ENCODE measurements at places on chromosomes 2 and 18.

- no peak for DNase-seq
Observed at GRCh38 chr18:32919799-32920198, 147.0 kb upstream of the KLHL14 start.

- no peak for DNase-seq
Observed at GRCh38 chr18:55073116-55073515, 113.9 kb upstream of the CCDC68 start.

DNA sequence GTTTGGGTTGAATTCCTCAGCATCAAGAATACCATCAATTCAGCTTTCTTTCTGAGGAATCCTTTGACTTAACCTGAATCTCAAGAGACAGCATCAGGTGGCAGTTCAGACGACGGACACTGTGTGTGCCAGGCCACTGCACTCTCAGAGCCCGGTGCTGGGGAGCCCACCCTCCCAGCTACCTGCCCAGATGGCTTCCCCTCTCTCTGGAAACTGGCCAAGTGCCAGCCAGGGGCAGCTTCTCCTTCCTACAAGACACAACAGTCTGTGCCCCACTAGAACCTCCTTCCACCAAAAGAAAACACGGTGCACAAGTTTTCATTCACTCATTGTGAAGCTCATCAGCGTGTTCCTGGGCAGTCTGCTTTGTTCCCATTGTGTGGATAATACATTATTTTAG, 28.5 kb downstream of the MAL start:
- DNase-seq: no peak

GRCh38 chr18:28079883-28080282, 97.0 kb downstream of the CDH2 start:
- no peak for DNase-seq

DNA sequence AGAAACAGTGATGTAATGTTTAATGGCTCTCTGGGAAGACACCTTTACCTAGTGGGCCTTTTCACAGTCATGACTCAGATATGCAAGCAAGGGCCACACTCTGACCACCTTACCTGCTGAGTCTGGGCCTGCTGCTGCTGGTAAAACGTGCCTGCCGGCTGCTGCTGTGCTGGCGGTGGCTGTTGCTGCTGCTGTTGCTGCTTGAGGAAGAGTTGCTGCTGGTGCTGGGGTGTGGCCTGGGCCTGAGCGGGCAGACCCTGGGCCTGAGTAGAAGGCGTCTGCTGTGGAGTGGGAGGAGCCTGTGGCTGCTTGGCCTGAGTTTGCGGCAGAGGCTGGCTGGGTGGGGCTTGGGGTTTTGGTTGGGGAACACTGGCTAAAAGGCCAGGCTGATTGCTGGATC, 81.6 kb upstream of the NFU1 start:
- DNase-seq: no peak

GRCh38 chr2:42839809-42840501, 47.6 kb upstream of the HAAO start:
- DNase-seq: no peak

GRCh38 chr2:191166111-191166755, 15.4 kb upstream of the STAT4 start:
- DNase-seq: no peak

- DNase-seq: no peak
Observed at GRCh38 chr2:223532712-223533111, 69.4 kb downstream of the SCG2 start.

GRCh38 chr2:120243875-120244553, 8.6 kb upstream of the RALB start:
- DNase-seq: no peak

- no peak for DNase-seq
Observed at GRCh38 chr2:226916669-226917068, 80.8 kb downstream of the RHBDD1 start.

DNA sequence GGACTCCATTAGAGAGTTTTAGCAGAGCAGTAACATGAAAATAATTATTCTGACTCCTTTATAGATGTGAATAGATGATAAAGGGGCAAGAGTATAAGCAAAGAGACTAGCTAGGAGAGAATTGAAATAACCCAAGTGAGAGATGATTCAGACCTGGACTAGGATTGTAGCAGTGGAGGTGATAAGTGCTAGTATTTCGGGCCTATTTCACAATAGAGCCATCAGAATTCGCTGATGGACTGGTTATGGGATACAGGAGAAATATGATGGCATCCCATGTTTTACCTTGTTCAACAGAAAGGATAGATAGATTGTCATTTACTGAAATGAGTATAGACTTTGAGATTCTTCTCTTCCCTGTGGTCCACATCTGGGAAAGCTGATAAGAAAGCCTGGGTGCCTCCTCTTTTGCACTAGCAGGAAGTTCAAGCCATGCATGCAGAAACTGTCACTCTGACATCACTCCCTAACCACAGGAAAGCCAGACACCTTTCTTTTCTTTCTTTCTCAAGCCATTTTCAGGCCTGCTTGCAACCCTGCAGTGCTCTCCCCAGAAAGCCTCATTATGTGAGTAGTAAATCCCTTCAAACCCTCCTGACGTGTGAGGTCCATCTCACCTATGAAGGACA, 25.3 kb downstream of the DYNAP start:
- no peak for DNase-seq

- no peak for DNase-seq
Observed at GRCh38 chr2:10059552-10060335, 16.4 kb downstream of the KLF11 start.

- DNase-seq: no peak
Observed at GRCh38 chr18:9516437-9517064, 41.2 kb downstream of the RALBP1 start.

GRCh38 chr2:128306081-128306930, 12.4 kb downstream of the HS6ST1 start:
- DNase-seq: no peak

- no peak for DNase-seq
Observed at GRCh38 chr2:54557211-54557600, 101.1 kb downstream of the SPTBN1 start.

DNA sequence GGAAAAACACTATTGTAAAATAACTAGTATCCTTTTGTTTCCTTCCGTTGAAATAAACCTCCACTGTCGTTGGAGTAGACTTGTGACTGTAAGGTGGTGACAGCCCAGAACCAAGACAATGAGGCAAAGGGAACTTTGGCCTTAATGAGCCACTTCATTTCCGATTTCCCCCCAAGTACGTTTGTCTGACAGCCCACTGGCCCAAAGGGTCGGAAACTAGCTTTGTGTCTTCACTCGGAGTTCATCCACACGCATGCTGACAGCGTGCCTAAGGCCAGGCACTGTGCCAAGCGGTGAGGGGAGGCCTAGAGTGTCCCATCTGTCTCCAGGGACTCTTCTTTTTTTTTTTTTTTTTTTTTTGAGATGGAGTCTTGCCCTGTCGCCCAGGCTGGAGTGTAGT, 21.0 kb downstream of the HJURP start:
- DNase-seq: no peak

- peak; percentile 63 for DNase-seq
Observed at GRCh38 chr2:19021100-19021476, 337.3 kb downstream of the OSR1 start.

GRCh38 chr18:26386441-26386840, 160.2 kb downstream of the TAF4B start:
- no peak for DNase-seq

- no peak for DNase-seq
Observed at GRCh38 chr2:184338771-184339170, 259.6 kb upstream of the ZNF804A start.

GRCh38 chr2:149488706-149489440, 98.7 kb downstream of the MMADHC start:
- no peak for DNase-seq

DNA sequence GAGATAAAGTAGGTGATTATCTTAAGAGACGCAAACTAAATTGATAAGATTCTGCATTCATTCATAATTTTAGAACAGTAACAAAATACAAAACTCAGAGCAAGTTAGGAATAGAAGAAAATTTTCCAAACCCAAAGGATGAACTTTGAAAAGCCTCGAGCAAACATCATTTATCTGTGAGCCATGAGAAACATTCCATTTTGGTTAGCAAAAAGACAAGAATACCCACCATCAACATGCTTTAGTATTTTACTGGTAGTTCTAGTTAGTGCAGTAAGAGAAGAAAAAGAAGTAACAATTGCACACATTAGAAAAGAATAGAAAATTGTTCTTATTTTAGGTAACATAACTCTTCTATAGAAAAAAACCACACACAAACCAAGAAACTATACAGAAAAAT, 291.3 kb upstream of the TCF4 start:
- no peak for DNase-seq
